Neural progenitor cell (in vitro differentiated cells): ENCODE measurements at places on chromosomes 7 and 10.

- no peak for DNase-seq
Measured at GRCh38 chr7:47783456-47784223, 164.6 kb downstream of the PKD1L1 start.

- no peak for DNase-seq
Measured at GRCh38 chr7:131797841-131798240, 241.4 kb upstream of the PODXL start.

- no peak for DNase-seq
Measured at GRCh38 chr10:87733081-87733480, 73.4 kb downstream of the PAPSS2 start.

DNA sequence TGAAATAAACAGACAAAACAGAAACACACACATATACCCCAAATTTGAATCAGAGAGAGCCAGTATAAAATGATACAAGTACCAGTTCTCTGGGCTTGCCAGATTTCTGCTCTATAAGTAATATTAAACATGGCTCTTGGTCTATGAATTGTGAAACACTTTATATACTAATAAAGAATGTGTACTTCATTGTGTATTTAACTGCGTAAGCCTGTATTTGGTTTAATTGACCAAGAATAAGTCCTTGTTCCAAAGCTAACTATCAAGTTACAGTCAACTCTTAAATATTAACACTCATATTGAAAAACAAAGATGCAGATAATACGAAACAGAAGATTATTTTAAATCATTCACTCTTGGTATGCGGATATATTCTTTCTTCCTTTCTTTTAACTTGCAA lies 8.7 kb downstream of the FGFR2 start:
- no peak for DNase-seq

GRCh38 chr7:195830-196128 lies 3.4 kb downstream of the FAM20C start:
- DNase-seq: no peak

DNA sequence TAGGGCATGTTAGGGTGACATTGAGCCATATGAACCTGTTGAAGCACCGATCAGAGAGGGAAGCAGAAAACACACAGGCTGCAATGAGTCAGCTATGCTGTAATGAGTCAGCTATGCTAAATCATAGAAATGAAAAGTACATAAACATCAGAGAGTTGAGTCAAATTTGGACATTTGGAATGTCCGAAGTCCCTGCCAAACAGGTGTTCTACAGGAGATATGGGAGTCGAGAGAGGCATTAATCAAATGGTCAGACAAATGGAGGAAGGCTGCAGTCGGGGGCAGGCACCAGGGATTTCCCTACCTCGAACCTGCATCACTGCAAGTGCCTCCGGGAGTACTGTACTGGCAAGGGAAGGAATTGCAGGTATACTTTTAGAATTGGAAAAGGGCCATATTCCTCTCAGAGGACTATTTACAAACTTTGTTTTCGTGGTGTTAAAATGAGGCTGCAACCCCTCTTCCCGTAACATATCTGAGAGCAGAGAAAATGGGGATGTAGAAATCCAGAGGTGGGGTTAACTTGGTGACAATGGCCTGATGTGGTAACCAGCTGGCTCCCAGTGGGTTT lies 8.8 kb upstream of the ZC3HAV1 start:
- DNase-seq: no peak

DNA sequence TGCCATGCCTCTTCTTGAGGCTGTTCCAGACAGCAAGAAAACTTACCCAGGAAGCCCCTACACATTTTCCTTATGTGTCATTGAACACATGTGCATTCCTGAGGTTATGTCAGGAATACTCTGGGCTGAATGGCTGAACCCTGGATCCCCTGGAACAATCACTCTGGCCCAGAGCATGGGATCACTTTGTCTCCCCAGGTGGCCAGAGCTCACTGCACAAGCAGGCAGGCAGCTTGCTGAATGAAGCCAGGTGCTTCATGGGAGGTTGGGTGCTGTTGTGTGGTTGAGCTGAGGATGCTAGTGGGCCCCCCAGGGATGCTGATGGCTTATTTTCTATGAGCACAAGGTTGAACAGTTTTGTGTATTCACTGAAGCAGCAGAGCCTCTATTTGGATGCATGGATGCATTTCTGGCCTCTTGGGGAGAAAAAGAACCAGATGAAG lies 54.7 kb upstream of the NPTX2 start:
- DNase-seq: no peak

DNA sequence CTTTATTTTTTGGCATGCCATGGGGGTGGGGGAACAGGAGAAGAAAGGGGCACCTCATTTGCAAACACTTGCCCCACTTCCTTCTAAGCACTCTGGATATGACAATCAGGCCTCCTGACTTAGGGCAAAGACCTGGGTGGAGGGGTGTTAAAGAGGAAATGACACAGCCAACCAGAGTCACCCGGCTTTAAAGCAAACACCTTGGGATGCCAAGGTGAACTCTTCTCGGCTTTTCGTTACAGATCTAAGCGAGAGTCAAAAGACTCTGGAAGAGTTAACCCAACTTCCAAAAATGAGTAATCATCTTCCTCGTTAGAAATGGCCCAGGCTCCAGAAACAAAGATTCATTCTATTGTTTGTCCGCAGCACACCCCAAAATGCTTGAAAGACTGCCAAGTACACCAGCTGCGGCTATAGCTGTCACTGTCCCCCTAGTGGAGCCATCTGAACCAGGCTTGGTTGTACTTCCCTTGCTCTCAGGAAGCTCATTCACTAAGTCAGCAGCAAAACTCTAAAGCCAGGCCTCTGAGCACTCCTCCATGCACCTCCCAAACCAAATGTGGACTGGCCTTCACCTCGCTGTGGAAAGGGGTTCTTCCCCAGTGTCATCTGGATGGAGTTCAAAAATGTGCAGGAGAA lies 24.8 kb downstream of the FAM53B start:
- peak; percentile 42 for DNase-seq

GRCh38 chr10:71547312-71547711 lies 150.6 kb downstream of the CDH23 start:
- DNase-seq: no peak

GRCh38 chr10:67790534-67791408 lies 47.2 kb downstream of the DNAJC12 start:
- no peak for DNase-seq

DNA sequence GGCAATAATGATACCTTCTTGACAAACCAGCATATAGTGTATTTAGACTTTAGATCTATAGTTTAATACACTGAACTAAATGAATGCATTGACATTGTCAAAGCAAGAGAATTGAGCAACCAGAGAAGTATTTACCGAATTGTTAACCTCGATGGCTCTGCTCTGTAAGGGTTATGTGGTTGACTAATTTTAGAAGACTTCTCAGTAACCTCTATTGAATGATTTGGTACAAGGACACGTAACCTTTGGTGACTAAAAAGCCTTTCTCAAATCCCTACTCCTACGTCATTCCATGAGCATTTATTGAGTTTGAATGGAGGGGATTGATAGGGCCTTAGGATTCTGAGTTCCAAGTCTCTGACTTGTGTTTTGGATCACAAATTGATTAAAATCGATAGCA lies 67.6 kb downstream of the MDFIC start:
- DNase-seq: no peak

DNA sequence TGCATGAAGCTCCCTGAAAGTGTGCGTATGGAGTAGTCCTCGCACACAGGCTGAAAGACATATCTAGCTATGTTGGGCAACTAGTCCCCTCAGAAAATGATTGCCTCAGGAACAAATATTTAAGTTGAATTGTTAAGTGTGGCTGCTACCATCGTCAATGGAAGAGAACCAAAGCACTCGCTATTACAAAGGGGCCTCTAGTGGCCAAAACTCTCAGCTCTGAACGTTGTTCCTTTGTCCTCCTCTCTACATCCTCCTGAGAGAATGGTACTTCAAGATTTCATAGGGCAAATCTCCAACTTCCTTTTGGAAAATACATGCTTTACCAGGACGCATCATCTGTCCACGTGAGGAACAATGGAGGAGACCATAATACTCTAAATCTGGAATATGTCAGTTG lies 209.9 kb downstream of the NRG3 start:
- no peak for DNase-seq

DNA sequence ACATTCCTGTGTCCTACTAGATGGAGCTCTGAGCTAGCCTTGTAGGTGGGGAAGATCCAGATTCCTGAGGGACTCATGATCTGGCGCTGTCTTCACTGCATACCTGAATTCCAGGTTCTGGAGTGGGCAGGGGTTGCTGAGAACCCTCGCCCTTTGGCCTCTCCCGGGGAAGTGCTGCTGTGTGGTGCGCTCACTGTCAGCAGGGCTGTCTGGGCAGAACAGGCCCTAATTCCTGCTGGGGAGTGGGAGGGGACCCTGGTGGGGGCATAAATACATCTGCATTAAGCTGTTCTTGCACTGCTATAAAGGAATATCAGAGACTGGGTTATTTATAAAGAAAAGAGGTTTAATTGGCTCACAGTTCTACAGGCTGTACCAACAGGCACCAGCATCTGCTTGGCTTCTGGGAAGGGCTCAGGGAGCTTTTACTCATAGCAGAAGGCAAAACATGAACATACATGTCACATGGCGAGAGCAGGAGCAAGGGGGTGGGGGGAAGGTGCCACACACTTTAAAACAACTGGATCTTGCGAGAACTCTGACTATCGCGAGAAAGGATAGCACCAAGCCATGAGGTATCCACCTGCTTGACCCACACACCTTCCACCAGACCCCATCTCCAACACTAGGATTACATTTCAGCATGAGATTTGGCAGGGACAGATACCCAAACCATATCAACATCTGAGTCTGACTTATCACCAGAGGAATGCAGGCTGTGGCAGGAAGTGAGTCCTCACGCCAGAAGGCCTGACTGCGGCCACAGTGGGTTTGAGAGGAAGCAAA lies 115.0 kb downstream of the ADCY1 start:
- no peak for DNase-seq

- DNase-seq: no peak
Measured at GRCh38 chr7:31271641-31272405, 68.7 kb downstream of the NEUROD6 start.

GRCh38 chr7:29511337-29511736 lies 52.3 kb upstream of the PRR15 start:
- DNase-seq: no peak

GRCh38 chr10:93280121-93280698 lies 201.9 kb downstream of the MYOF start:
- peak; percentile 28 for DNase-seq

GRCh38 chr7:65827366-65827765 lies 45.5 kb upstream of the VKORC1L1 start:
- DNase-seq: no peak

- no peak for DNase-seq
Measured at GRCh38 chr7:87548123-87548919, 52.4 kb downstream of the ABCB1 start.

DNA sequence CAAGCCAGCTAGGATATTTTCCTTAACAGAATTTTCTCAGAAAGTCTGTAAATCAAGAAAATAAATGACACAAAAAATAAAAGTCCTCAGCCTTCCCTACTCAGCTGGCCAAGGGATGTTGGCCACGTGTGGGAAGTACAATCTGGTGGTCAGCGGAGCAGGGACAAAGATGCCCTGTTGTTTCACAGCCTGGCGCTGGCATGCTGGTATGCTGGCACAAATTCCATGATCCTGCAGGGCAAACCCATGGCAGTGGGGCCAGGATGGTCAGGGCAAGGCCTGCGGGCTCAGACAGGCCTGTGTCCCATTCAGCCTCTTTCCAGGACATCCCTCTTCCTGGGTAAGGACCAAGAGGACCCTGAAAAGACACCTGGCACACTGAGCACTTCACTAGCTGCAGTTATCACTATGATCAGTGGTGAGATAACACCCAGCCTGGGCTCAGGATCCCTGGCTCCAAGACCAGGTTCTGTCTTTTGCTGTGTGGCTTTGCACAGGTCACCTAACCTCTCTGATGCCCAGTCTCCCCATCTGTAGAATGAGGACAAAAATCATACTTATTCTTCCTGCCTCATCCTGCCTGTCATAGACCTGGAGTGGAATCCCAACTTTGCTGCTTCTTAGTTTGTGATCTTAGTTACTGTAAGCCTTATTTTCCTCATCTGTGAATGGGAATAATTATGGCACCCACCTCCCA lies 10.8 kb upstream of the HSPA12A start:
- no peak for DNase-seq

- DNase-seq: no peak
Measured at GRCh38 chr10:95401704-95402469, 111.1 kb upstream of the PDLIM1 start.

- DNase-seq: no peak
Measured at GRCh38 chr7:13144673-13145072, 457.2 kb downstream of the ARL4A start.

GRCh38 chr10:5668429-5668828 lies 2.0 kb upstream of the ASB13 start:
- DNase-seq: no peak
